ENCODE measurements at places on chromosomes 1 and 21.
A peak's percentile ranks its signal among the peaks of the same experiment; 100 is the strongest.

DNA sequence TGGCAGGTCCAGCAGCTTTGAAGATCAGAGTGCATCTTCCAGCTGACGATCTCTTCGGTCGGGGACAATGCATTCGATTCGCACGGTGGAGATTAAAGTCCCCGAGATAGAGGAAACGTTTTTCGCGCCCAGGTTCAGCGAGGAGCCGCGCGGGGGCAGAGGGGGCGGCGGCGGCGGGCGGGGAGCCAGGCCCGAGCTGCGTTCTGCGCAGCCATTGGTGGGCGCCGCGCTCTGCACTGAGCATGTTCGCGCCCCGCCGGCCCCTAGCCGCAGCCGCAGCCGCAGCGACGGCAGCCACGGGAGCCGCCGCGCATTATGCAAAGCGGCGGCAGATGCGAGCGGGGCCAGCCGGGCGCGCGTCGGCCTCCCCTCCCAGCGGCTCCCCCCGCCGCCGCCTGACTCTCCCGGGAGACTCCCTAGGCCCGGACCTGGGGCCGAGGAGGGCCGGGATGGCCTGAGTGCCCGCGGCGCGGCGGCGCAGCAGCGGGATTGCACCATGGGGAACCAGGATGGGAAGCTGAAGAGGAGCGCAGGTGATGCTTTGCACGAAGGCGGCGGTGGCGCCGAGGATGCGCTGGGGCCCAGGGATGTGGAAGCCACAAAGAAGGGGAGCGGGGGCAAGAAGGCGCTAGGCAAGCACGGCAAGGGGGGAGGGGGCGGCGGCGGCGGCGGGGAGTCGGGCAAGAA is at the start of gene FMN2:
Gene FMN2, plus strand, starts transcription at position 270 of the 687 bp plus-strand sequence. Its CDS starts 227 bp downstream, at position 497.
- peak; percentile 55 for DNase-seq

DNA sequence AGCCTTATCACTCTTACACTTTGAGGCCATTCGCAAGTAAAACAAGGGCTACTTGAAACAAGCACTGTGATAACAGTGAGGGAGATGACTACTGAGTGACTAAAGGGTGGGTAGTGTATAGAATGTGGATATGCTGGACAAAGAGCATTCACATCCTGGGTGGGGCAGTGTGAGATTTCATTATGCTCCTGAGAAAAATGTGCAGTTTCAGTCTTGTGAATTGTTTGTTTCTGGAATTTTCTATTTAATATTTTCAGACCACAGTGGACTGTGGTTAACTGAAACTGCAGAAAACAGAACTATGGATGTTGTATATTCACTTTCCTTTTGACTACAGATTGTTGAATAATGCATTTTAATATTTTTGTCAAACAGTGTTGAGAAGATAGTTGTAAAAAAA is 25.1 kb upstream of the B3GALT2 start:
- DNase-seq: peak; percentile 76

- peak; percentile 61 for DNase-seq
These were observed 27.9 kb downstream of the OVAAL start for GRCh38 chr1:180586671-180587155.

DNA sequence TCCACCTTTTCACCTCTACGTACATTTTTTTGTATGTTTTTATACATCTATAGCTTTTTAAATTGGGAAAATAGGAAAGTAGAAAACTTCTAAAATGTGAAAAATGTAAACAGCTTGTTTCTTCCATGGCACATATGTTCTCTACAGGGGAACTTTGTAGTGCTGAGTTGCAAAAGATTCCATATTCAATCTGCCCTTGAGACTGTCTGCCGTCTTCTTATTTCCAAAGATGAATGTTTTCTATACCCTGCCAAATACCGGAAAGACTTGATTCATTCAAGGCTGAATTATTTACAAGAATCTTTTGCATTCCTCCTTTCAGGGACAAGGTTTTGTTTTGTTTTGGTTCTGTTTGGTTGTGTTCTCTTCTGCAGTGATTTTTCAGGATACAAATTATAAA is 1334.5 kb upstream of the ADGRL4 start:
- DNase-seq: no peak

DNA sequence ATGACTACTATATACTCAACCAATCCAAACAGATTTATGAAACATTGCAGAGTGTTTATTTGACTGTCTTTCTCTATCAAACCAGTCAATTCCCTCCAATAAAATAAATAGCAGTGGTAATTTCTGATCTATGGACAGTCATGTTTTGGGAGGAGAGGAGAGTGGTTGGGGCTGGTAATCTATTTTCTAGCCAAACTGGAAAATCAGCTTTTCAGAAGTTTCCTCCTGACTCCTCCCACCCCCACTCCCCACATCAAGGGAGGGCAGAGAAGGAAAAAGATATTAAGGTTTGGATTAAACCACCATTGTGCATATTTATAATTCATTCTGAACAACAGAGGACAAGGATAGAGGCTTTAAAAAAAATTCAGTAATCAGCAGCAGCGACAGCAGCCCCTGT is 69.4 kb upstream of the SOX13 start:
- no peak for DNase-seq

DNA sequence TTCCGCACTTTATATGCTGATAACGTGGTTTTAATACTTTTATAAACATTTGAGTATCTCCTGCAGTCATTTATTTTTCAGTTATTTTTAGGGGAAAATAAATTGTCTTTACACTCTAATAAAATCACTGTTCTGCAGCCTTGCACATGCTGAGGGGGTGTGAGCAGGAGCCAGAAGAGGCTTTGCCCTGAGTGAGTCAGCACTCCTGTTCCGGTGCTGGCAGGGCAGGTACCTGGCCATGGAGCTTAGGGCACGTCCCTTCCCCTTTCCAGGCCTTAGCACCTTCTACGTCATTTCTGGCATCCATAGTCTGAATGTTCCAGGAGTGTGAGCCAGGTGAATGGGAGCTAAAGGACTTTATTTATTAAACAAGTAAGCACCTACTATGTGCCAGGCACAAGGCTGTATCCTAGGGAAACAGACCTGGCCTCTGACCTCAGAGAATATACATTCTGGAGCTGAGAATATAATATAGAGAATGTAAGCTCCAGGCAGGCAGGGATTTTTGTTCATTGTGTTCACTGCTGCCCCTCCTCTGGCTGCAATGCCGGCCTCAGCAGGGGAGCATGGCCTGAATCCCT is 402.9 kb downstream of the PTPRU start:
- DNase-seq: no peak

GRCh38 chr1:167983797-167984420 is 47.0 kb upstream of the MPC2 start:
- DNase-seq: no peak

DNA sequence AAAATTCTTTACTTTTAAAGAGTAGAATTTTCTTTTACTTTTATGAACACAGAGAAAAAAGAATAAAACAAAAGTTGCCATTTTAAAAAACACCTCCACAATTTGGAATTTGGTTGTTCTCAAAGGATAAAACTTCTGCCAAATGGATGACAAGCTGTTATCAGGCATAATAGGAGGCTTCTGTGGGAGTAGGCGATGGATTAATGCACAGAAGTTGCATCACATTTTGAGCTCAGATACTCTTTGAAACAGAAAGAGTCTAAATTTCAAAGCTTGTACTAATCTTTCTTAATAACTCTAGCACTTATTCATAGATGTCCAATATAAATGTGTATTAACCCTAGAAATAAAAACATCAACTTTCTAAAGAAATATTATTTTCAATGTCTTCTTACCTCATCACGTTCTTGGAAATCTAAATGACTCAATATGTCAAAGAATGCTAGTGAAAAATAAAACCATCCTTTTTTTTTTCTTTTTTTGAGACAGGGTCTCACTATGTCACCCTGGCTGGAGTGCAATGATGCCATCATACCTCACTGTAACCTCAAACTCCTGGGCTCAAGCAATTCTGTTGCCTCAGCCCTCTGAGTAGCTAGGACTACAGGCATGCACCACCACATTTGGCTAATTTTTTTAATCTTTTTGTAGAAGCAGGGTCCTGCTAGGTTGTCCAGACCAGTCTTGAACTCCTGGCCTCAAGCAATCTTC is 112.8 kb upstream of the USP25 start:
- DNase-seq: no peak

- DNase-seq: peak; percentile 81
These were observed 26.6 kb upstream of the DNM3 start for GRCh38 chr1:171814692-171815091.

DNA sequence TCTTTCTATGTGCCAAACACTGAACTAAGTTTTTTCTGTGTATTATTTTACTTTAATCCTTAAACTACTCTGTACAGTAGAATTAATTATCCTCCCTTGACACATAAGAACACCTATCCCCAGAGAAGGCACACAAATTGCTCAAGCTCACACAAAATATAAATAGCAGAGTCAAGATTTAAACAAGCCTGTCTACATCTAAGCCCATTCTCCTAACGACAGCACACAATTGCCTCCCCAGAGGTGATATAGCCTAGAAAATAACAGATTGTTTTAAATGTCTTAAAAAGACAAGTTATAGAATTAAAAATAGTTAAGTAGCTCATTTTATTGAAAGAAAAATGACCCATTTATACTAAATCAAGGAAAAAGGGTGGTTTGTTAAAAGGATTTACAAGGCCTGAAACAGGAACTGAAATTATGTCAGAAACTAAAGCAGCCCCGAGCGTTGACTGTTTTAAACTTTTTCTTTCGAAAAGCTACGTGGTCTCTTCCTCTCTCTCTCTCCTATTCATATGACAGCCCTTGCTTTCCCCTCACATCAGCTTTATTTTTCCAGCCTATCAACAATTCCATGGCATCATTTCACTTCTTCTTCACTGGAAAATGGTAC is 30.5 kb downstream of the TNFSF18 start:
- no peak for DNase-seq

- DNase-seq: no peak
These were observed at the start of gene HIVEP3 for GRCh38 chr1:41918450-41919043. Gene HIVEP3, minus strand, starts transcription at chr1:41918922.

DNA sequence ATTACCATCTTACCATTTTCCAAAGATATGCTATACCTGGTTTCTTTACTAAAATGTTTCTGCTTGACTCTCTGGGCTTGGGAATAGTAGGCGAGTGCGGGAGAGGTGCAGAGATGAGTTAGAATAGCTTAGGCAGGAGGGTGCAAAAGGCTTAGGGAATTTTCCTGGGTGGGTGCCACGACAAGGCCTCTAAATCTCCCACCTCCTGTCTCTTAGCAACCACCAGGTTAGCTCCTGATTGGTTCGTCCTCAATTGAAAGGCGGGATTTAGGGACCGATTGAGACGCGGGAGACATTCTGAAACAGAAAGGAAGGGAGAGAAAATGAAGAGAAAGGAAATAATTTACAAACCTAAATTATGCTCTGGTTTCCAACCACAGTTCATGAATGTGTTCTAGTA is 3.1 kb downstream of the ACKR1 start:
- no peak for DNase-seq

DNA sequence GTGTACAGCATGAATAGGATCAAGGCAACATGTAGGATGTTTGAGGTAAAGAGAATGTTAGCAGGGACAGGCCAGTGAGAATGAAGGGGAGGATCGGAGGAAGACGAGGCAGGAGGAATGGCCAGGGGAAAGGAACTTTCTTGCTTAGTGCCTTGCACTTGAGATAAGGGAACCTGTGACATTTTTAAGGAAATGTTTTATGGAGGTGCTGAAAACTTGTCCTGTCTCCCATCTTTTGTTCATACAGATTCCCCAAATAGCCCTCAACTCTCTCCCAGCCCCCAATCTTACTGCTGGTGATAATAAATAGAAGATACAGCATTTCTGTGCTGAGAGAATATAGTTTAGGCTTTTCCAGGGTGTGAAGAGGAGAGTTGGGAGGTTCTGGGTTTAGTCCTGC is 13.6 kb downstream of the ATP8B2 start:
- no peak for DNase-seq

DNA sequence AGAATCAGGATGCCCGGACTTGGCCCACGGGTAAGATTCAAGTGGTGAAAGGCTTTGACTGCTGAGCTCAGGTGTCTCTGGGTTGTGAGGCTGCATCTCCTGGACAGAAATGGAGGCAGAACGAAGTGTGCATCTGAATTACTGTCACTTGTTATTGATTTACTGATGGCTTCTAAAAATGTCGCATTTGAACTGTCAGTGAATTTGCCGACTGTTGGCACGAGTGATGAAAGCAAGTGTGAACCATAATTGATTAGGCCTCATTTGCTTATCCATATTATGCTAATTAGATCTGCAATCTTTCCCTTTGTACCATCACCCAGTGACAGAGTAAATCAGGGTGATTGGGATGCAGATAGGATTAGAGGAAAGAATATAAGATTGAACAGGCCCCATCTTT is 252.4 kb downstream of the NUF2 start:
- DNase-seq: no peak

- DNase-seq: no peak
These were observed 4.4 kb upstream of the SLC37A1 start for GRCh38 chr21:42509244-42509643.

Data from astrocyte of the spinal cord (primary cell).